ENCODE measurements at places on chromosomes 16 and 17.

- no peak for DNase-seq
Measured at GRCh38 chr16:4618645-4619418, 4.1 kb upstream of the UBALD1 start.

DNA sequence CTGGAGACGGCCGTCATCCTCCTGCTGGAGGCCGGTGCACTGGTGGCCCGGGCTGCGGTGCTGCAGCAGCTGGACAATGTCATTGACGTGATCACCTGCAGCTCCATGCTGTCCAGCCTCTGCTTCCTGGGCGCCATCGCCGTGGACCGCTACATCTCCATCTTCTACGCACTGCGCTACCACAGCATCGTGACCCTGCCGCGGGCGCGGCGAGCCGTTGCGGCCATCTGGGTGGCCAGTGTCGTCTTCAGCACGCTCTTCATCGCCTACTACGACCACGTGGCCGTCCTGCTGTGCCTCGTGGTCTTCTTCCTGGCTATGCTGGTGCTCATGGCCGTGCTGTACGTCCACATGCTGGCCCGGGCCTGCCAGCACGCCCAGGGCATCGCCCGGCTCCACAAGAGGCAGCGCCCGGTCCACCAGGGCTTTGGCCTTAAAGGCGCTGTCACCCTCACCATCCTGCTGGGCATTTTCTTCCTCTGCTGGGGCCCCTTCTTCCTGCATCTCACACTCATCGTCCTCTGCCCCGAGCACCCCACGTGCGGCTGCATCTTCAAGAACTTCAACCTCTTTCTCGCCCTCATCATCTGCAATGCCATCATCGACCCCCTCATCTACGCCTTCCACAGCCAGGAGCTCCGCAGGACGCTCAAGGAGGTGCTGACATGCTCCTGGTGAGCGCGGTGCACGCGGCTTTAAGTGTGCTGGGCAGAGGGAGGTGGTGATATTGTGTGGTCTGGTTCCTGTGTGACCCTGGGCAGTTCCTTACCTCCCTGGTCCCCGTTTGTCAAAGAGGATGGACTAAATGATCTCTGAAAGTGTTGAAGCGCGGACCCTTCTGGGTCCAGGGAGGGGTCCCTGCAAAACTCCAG lies 1.1 kb downstream of the MC1R start:
- DNase-seq = no peak

GRCh38 chr17:15287538-15288267 lies 22.6 kb upstream of the PMP22 start:
- DNase-seq = no peak

- no peak for DNase-seq
Measured at GRCh38 chr16:1450218-1450617, 5.9 kb upstream of the CCDC154 start.

- no peak for DNase-seq
Measured at GRCh38 chr17:3683054-3683511, 12.9 kb downstream of the P2RX5 start.

GRCh38 chr17:50134206-50135110 lies 4.5 kb upstream of the SAMD14 start:
- no peak for DNase-seq

DNA sequence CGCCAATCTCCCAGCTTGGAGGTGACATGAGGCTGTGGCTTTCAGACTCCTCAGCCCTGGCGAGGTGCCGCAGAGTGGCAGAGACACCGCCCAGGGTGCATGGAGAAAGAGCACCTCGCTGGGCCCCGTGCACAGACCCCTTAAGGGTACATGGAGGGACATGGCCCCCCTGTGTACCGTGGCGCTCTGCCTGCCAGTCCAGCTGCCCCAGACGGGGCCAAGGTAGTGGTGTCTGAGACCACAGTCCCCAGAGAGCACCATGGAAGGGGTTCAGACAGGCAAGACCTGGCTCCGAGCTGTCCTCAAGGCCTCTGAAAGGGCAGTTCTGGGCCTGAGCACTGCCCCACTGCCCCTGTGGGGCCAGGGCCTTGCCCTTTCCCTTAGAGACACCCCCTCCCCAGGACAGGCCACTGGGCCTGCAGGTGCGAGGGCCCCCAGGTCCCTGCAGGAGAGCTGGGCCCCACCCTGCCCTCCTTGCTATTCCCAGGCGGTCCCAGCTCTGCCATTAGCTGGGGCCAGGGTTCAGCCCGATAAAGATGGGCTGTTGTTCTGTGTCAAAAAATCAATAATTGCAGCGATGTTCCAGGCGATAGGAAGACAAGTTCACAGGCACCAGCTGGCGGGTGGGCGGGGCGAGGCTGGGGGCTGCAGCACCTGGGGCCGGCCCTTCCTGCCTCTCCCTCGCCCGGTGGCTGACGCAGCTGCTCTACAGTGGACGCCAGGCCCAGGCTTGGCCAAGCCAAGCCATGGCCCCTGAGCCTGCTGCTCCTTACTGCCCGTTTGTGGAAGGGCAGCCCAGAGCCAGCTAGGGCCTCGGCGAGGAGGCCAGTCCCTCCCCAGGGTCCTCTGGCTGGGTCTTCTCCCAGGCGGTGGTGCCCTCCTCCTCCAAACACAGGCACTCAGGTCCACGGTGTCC lies 51.7 kb downstream of the ZFPM1 start:
- no peak for DNase-seq

Data from liver (tissue), 10 donors.